ENCODE measurements at places on chromosomes 1 and 21.

DNA sequence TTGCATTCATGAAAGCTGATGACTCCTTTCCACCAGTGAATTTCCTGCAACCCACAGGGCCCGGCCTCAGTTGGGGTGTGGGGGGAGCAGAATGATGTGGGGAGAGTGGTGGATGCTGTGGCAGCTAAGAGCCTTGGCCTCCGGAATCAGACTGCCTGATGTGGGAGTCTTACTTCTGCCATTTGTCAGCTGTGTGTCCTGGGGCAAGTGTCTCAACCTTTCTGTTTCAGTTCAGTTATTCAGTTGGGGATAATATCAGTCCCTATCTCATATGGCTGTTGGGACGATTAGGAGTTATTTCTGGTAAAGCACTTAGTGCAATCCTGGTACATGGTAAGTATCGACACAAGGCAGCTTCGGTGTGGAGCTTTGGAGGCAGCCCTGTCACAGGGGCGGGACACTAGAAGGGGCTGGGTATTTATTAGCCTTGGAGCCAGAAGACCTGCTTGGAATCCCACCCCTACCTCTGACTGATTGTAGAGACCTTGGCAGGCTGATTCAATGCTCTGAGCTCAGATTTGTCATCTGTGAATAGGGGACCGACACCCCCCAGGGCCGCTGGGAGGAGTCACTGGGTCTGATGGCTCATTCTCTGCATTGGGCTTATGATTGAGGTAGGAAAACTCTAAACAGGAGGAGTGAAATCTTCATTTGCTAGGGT, 19.6 kb downstream of the ARHGEF10L start:
- DNase-seq, result no peak

DNA sequence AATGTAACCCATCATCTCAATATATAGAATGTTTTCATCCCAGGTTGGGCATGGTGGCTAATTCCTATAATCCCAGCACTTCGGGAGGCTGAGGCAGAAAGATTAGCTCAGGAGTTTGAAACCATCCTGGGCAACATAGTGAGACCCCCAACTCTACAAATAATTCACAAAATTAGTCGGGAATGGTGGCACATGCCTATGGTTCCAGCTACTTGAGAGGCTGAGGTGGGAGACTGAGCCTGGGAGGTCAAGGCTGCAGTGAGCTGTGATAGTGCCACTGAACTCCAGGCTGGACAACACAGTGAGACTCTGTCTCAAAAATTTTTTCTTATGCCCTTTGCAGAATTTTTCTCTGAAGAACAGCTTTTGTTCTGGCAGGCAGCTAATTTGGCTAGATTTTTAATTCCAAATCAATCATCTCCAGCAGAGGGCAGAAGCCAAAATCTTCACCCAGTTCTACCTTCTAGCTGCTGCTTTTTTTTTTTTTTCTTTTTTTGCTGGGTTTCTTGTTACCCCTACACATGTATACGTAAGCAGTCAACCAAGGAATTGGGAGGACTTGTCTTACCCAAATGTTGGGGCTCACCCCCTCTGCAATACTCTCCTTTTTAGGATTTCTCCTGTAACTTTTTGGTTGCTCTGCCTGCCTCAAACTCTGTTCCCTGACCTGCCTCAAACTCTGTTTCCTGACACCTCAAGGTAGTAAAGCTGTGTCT, 2.7 kb upstream of the RAD54L start:
- DNase-seq, result peak; percentile 10

DNA sequence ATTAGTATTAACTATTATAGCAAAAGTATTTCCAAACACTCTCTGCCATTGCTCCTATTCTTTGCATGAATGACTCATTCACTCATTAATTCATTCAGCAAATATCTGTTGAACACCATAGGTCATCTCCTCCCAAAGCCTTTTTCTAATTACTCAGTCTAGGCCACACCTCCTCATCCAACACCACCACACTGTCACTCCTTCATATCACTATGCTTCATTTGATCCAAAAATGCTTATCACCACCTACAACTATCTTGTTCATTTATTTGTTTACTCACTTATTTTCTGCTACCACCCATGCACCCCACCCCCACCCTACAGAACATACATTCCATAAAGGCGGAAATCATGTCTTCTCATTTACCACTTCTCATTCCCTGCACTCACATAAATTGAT, 94.4 kb upstream of the TNFSF4 start:
- no peak for DNase-seq

DNA sequence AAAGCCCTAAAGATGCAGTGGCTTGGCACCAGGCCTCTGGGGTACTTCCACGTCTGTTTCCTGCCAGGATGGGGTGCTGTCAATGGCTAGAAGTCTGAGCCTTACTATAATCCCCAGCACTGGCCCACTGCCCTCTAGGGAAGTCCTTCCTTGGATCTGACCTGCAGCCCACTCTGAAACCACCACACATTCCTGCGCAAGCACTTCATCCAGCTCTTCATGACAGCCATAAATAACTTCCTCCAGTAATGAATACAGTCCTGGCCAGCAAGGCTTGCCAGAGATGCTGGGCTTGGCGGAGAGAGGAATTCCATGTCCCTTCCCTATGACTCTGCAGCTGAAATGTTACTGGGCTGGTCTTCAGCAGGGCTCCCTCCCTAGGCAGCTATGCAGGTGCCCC, 32.6 kb downstream of the ALPL start:
- DNase-seq, result peak; percentile 84

DNA sequence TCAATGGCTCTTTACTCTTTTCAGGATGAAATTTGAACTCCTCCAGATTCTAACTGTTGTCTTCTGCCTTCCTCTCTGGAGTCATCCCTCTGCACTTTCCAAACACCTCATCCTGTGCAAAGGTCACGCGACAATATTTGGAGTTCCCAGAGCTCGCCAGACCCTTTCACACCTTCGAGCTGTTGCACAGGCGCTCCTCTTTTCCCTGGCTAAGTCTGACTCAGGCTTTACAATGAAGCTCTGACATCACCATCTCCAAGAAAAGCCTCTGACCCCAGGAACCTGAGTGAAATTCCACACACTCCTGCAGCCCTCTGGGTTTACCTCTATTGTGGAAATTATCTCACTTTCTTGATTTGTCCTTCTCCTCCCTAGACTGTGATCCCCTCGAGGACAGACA, 270.3 kb downstream of the RGS7 start:
- no peak for DNase-seq

DNA sequence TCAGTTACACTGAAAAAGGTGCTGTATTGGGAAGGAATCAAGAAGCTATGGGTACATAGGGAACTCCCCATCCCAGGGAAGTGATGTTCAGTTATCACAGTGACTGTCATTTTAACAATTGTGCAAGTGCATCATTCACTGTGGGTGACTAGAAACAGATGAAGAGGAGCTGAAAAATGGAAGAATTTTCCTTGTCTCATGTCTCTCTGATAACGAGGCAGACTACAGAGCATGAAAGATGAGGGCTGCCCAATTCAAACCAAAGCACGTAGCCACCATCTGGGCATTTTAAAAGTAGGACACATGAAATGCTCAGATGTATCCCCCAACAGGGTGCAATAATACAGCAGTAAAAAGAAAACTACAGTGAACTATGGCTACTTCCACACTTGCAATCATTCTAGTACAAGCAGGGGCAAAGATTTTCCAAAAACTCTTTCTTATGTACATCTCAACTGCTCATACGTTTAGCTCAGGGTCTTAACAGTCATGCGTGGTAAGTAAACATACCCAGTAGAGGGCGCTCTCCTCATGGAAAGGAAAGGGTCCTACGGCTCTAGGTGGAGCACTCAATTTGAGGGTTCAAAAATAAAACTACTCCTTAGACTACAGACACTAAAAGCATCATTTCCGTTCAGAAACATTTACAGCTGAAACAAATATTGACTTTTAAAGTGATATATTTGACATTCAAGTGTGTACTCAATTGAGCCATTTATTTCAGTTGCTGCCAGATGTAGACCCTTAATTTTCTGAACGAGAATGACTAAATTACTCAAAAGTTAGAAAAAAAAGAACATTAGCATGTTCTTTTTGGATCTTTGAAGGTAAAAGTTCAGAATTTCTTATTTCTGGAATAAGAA, 143.2 kb downstream of the KCTD3 start:
- peak; percentile 63 for DNase-seq

GRCh38 chr21:36729310-36729970, 30.5 kb downstream of the SIM2 start:
- DNase-seq, result peak; percentile 12

DNA sequence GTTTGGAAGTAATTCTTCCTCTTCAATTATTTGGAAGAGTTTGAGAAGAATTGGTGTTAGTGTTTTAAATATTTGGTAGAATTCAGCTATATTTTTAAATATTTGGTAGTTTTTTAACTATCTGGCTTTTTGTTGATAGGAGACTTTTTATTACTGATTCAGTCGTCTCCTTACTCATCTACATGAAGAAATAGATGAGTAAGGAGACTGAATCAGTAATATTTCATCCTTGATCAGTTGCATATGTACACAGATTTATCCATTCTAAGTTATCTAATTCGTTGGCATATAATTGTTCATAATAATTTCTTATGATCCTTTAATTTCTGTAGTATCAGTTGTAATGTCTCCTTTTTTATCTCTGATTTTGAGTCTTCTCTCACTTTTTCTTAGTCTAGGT, 224.1 kb downstream of the GPR52 start:
- DNase-seq, result no peak

DNA sequence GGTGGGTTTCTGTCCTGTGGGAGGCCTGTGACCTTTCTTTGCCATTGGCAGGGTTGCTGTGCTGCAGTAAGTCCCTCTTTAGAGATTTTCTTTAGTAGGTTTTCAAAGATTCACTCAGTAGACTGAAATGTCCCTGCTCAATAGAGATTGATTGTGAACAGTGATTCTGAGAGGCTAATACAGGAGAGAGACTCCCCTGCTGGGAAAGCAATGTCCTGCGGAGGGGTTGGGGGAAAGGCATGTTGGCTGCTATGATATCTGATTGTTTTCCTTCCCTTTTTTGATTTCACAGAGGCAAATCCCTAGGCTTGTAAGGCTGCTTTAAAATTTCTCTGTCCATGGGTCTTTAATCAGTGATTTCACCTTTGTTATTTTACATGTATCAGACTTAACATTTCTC, 589.9 kb downstream of the ADGRL2 start:
- DNase-seq, result no peak

DNA sequence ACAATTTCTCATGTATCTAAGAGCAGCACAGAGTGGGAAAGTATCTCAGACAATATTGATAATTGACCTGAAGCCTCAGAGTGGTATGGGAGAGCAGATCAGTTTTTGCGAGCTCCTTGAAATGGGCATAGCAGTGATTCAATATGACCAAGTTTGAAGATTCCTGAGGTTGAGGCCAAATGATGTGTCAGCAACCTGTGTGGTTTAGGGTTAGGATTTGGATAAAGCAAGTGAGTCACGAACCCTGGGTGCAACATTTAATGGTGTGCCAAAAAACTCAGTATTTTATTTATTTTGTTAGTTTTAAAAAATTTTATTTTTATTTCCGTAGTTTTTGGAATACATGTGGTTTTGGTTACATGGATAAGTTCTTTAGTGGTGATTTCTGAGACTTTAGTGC, 92.5 kb upstream of the C21orf91 start:
- peak; percentile 57 for DNase-seq

GRCh38 chr1:247862756-247863155, 5.8 kb downstream of the TRIM58 start:
- no peak for DNase-seq

DNA sequence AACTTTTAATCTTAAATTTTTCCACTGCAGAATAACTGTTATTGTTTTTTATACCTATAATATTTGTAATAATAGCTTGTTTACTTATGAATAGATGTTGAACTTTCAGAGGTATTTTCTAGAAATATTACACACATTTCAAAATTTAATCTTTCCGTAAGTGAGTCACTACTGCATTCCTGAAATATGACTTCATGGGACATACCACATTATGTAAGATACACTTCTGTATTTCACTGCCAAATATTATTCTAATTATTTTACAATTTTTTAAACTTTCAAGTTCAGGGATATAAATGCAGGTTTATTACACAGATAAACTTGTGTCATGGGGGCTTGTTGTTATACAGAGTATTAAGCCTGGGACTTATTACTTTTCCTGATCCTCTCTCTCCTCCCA, 2220.5 kb downstream of the NCAM2 start:
- no peak for DNase-seq

GRCh38 chr1:118659646-118660045, 328.5 kb downstream of the TBX15 start:
- DNase-seq, result peak; percentile 50

DNA sequence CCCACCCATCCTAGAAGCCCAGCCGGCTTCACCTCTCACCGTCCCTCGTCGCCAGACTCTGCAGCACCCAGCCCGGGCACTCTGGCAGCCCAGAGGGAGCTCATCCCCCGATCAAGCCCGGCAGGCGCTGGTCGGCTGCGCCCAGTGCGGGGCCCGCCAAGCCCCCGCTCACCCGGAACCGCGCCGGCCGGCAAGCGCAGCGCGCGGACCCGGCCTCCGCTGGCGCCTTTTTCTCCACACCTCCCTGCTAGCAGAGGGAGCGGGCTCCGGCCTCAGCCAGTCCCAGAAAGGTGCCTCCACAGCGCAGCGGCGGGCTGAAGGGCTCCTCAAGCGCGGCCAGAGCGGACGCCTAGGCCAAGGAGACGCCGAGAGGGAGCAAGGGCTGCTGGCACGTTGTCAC, 2023.3 kb downstream of the NCAM2 start:
- DNase-seq, result no peak

DNA sequence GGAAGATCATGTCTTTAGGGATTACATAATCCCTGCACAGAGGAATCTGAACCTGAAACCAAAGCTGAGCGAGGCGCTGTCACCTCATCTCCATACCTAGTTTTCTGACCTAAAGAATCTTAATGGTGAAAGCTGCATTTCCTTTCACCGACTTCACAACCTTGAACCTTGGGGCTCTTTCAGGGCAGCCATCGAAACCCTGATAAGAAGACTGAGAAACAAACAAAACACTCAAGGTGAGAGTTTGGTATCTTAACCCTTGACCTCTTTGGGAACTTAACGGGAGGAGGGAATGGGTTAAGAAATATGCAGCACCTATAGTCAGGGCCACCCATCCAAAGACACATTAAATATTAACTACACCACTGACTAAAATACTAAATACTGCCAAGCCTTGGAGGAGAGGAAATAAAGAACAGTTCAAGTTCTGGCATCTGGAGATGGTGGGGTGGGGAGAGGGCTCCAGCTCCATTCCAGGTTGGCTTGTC, 2.0 kb downstream of the C1orf116 start:
- DNase-seq, result no peak

DNA sequence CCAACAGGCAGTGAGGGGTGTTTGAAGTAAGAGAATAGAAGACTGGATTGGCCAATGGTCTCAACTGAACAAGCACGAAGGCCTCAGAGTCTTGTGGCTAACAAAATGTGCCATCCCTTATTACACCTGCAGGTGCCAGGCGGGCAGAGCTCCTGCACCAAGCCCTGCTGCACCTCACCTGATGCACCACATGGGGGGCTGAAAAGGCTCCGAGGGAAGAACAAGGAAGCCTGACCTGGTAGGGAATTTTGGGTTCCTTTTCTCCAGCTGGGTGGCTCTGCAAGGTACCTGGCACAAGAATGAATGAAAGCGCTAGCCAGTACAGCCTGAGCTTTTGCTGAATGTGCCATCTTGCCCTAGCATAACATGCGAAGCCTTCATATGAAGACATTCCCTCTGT, 9.7 kb downstream of the HSD3B1 start:
- DNase-seq, result no peak
